ENCODE measurements at places on chromosomes 12 and 14.

DNA sequence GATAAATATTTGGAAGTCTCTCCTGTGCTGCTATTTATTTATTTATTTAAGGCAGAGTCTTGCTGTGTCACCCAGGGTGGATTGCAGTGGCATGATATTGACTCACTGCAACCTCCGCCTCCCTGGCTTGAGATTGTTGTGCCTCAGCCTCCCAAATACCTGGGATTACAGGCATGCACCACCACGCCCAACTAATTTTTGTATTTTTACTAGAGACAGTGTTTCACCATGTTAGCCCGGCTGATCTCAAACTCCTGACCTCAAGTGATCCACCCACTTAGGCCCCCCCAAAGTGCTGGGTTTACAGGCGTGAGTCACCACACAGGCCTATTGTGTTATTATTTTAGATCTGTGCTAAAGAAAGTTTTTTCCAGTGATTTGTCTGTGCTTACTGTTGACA, 225.2 kb downstream of the CCER1 start:
- no peak for DNase-seq

DNA sequence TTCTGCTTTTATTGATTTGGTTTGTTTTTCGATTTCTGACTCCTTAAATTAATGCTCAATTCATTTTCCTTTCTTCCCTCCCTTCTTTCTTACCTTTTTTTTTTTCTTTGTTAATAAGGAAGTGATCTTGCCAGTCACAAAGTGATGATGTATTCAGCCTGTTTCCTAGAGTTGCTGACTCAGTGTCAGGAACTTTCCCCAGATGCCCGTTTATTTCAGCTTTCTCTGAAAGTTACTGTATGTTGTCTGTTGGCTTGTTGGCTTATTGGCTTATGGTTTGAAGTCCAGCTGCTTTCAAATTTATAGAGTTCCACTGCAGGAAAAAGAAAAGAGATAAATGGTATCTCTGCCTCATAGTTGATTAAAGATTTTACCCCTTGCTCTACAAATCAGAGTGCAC, 12.4 kb upstream of the SLC6A15 start:
- no peak for DNase-seq

DNA sequence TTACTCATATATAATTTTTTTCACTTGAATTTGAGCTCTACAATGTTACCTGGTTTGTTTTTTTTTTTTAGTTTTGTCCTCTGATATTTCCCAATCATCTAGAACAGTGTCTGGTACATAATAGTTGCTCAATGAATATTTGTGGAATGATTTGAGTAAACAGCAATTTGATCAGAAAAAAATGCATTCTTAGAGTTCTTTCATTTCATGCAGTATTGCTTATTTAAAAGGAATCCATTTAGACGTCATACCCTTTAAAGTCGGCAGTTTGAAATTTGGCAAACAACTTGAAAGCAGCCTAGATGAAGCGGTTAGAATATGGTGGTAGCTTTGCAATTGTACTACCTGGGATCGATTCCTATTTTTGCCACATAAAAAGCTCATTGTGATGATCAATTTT, 140.0 kb downstream of the PDE3A start:
- DNase-seq: no peak

DNA sequence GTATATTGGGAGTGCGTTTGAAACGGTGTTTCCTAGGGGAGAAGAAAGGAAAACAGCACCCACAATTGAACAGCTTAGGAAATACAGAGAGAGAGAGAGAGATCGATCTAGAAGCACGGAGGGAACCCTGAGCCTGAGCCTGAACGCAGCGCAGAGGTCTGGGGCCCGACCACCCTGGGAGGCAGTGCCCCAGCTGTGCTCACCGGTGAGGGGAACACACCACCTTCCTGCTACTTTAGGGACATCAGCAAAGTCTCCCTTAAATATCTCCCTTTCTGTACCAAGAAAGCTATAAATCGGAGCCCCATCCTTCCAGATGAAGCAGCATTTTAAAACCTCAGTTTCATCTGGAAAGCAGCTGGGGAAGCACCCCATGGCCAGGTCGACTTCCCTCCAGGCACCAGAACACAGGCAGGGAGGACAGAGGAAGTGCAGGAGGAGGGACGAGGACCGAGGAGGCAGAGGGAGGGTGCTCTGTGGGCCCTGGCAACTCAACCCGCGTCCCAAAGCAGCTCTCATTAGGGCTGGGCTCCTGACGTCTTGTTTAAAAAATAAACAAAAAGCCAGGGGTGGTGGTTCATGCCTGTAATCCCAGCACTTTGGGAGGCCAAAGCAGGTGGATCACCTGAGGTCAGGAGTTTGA, 12.2 kb downstream of the RIMBP2 start:
- DNase-seq: no peak

GRCh38 chr12:27236498-27236897, 7.6 kb upstream of the STK38L start:
- DNase-seq: no peak

- no peak for DNase-seq
These were observed 3.1 kb upstream of the GLTP start for GRCh38 chr12:109883461-109883860.

- no peak for DNase-seq
These were observed 181.9 kb upstream of the NRXN3 start for GRCh38 chr14:77988096-77988870.

DNA sequence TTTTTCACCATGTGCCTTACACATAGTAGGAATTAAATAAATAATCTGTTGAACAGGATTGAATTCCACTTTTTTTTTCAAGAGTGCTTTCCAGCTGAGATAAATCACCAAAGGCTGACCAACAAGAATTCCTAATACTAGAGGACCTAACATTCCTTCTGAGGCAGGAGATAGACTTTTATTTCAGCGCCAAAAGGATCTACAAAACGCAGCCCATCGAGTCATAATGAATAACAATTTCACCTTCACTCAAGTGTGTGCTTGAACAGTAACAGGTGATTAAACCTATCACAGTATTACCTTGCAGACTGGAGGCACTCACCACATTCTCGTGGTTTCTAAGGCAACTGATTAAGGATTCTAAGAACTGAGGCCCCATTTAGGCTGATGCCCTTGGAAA, 224.3 kb upstream of the ATP2B1 start:
- DNase-seq: no peak

DNA sequence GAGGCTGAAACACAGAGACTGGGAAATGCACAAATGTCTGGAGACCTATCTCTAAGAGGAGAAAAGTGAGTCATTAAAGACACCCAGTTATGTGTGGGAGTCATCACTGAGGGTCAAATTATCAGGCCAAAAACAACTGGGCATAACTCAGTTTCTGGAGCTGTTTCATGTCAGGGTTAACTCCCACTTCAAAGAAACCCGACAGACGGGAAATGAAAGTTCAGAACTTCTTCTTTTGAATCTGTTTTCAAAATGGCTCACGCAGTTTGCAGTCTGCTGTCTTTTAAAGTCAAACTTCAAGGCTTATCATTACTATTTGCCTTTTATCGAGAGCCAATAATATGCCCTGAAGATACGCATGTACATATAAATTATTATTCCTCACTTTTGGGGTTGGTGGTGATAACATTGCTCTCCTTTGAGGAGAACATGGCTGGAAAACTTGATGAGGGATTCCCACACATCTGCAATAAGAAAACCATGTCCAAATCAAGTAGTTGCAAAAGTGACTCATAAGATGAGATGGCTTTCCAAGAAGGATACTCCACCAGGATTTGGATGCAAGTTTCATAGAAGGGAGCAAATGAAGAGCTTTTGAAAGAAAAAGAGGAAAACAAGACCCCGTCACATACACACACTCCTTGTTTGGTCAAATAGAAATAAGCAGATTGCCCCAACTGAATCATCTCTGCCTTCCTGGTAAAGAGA, 341.4 kb downstream of the ADAMTS20 start:
- no peak for DNase-seq

- no peak for DNase-seq
These were observed 1251.2 kb downstream of the AACS start for GRCh38 chr12:126316411-126316810.

DNA sequence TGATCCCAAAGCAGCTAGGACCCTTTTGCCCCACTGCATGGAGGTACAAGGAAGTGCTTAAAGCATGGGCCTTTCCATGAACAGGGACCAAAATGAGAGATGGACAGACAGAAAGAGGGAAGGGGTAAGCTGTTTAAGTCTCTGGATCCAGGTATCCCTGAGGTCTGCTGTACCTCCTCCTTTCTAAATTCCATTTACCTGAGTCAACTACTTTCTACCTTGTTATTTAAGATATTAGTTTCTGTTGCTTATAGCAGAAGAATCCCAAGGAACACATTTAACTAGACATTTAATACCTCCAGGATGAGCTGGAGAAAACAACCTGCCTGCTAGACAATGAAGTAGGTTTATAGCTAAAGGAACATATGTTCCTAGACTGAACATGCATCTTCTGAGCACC, 157.6 kb upstream of the TMCC3 start:
- no peak for DNase-seq

DNA sequence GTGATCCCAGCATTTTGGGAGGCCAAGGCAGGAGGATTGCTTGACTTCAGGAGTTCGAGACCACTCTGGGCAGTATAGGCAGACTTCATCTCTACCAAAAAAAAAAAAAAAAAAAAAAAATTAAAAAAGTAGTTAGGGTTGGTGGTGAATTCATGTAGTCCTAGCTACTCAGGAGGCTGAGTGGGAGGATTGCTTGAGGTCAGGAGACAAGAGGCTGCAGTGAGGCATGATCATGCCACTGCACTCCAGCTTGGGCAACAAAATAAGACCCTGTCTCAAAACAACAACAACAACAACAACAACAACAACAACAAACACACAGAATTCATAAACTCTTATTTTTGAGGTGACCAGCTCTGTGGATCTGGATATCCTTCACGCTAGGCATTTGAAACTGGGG, 17.1 kb downstream of the SLC25A3 start:
- DNase-seq: no peak

- DNase-seq: no peak
These were observed 39.9 kb upstream of the STON2 start for GRCh38 chr14:81440041-81440440.

GRCh38 chr12:54415221-54415929, 3.7 kb downstream of the ITGA5 start:
- no peak for DNase-seq

GRCh38 chr12:12891080-12891880, at the start of gene GPRC5A:
GPRC5A (plus strand) TSS chr12:12891562; CDS start chr12:12908250, 16,688 bp downstream.
- no peak for DNase-seq

DNA sequence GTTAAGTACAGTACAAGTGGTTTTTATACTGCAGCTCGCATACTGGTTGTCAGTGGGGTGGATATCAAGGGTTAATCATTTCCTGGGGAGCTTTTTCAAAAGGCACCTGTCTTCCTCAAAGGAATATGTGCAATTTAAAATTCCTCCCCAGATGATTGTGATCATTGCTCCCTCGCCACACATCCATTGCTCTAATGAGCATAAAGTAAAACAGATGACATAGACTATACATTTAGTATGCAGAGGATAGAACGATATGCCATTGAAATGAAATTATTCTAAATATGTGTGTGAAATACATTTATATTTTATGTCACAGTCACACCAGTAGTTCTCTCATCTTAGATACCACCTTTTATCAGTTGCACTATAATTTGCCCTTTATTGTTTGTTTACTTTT, 36.4 kb upstream of the KCNMB4 start:
- DNase-seq: no peak

- no peak for DNase-seq
These were observed 59.9 kb downstream of the PPP2R5E start for GRCh38 chr14:63483315-63483714.

DNA sequence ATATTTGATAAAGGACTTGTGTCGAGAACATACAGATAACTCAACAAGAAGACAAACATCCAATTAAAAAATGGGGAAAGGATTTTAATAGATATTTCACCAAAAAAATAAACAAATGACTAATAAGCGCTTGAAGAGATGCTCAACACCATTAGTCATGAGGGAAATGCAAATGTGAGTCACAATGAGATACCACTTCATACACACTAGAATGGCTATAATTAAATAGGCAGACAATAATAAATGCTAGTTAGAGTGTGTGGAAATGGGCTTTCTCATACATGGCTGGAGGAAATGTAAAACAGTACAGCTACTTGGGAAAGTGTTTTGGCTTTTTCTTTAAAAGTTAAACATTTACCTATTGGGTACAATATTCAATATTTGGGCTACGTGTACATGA, 34.8 kb downstream of the DLK1 start:
- no peak for DNase-seq

- DNase-seq: no peak
These were observed 136.7 kb downstream of the ZNF664 start for GRCh38 chr12:124109760-124110159.

- DNase-seq: no peak
These were observed 1.4 kb downstream of the CCDC177 start for GRCh38 chr14:69573205-69573830.

- no peak for DNase-seq
These were observed 484 bp downstream of the ALKBH1 start for GRCh38 chr14:77707355-77707723.

GRCh38 chr14:102490456-102490855, 19.1 kb downstream of the ANKRD9 start:
- no peak for DNase-seq

DNA sequence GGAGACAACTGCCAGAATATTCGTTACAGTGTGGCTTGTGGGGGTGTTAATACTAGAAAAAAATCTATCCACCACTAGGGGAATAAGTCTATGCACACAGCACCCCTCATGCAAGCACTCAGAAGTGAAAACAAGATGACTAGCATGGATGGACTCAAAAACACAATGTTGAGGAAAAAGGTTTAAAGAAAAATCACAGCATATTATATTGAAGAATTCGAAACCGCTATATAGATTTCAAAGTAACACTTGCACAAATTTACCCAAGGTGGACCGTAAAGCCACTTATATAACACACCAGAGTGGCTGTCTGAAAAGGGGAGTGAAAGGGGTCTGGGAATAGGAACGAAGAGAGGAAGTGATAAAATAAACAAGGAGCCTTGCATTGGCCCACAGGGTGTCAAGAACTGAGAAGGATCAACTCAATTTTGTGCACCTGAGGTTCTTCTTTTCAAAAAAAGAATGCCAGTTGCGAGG, 544 bp downstream of the ABCD4 start:
- DNase-seq: no peak

DNA sequence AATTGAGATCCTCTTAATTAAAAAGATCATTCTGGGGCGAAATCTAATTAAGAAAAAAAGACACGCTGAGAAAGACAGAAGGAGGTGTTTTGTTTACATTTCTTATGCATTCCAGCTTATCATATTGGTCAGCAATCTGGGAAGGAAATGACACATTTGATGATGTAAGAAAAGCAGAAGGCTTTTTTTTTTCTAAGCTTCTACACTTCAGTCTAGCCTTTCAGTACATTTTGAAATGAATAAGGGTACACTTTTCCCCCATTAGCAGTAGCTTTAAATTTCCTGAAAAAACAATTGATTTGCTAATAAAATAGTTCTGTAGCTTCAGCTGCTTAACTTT, 5.9 kb upstream of the GSC start:
- no peak for DNase-seq

All from stimulated activated CD4-positive, alpha-beta T cell treated with anti-CD3 and anti-CD28 coated beads, TNF-alpha, amount 100 ng/mL, for 4 hours (primary cell).